Esophagus squamous epithelium (tissue), 5 donors: ENCODE measurements at places on chromosomes 7 and 10.
A peak's percentile ranks its signal among the peaks of the same experiment; 100 is the strongest.

DNA sequence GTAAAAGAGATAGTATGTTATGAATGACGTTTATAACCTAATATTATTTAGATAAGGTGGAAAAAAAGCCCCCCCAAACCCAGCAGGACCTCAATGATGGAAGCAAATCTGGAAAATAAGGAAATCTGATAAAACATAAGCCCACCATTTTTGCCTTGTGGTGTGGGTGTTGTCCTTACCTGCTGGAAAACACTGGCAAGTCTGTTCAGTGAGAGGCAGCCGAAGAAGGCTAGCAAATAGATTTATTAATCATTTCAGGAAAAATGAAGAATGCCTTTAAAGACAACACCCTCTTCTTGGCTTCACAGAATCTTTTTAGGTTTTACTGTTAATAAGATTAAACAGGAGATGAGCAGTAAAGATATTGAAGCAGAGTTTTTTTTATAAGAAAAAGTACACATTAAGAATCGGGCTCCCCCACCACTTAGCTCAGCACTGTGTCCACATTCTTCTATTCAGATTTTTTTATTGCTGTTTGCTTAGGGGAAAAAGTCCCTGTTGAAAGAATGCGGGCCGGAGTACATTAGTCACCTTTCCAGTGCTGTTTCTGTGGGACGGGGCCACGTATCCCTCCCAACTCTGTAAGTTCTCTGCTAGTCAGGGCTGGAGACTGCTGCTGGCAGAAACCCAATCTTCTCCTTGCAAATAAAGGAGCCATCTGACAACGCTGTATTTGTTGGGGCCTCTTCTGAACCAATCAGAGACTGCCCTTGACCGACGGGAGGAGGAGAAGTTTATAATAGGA, 104.1 kb downstream of the EVX1 start:
- DNase-seq: no peak
- H3K4me3 ChIP-seq: no peak overlapping the region
- no peak overlapping the region for H3K27ac ChIP-seq
- no peaks in the 10 kb centered on the region for H3K4me1 ChIP-seq
- no peaks in the 10 kb centered on the region for H3K36me3 ChIP-seq

DNA sequence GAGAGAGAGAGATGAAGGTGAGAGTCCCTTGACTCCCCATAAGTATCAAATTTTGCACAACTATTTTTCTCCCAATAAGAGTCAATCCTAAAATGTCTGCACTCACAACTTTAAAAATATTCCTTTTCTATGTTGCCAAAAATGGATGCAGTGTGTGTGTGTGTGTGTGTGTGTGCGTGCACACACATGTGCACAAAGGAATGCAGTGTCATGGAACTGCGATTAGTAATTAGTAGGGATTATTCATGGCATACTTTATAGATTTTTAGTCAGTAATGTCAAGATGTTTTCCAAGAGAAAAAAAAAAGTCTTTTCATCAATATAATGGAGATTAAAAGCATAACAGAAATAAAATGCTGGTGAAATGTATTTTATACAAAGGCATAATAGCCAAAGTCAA, 179.1 kb upstream of the LRRTM3 start:
- no peak for DNase-seq
- H3K4me1 ChIP-seq: no peaks in the 10 kb centered on the region
- no peak overlapping the region for H3K4me3 ChIP-seq
- no peaks in the 10 kb centered on the region for H3K27me3 ChIP-seq
- H3K27ac ChIP-seq: no peak overlapping the region

DNA sequence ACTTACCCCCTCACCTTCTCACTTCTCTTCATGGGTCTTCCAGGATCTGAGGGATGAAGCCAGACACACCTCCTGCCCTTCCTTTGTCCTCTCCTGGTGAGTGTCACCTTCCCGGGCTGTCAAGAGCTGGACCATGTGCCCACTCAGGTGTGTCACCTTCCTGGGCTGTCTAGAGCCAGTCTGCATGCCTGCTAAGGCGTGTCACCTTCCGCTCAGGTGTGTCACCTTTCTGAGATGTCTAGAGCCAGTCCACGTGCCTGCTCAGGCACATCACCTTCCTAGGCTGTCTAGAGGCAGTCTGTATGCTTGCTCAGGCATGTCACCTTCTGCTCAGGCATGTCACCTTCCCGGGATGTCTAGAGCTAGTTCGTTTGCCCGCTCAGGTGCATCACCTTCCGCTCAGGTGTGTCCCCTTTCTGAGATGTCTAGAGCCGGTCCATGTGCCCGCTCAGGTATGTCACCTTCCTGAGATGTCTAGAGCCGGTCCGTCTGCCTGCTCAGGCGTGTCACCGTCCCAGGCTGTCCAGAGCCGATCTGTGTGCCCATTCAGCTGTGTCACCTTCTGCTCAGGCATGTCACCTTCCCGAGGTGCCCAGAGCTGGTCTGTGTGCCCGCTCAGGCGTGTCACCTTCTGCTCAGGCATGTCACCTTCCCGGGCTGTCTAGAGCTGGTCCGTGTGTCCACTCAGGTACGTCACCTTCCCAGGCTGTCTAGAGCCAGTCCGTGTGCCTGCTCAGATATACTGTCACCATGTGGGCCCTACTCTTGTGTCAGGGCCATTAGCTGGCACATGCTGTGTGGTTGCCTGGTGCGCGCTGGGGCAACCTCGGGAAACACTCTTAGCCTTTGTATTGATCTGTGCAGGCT, 245.3 kb downstream of the EBF3 start:
- DNase-seq: no peak
- H3K27ac ChIP-seq: no peak overlapping the region
- no peaks in the 10 kb centered on the region for H3K27me3 ChIP-seq
- H3K36me3 ChIP-seq: no peaks in the 10 kb centered on the region
- H3K4me1 ChIP-seq: no peaks in the 10 kb centered on the region

GRCh38 chr7:42222891-42223290, 14.1 kb downstream of the GLI3 start:
- H3K4me3 ChIP-seq: no peak overlapping the region
- peaks cover 4% of the 10 kb centered on the region for H3K4me1 ChIP-seq
- H3K36me3 ChIP-seq: no peaks in the 10 kb centered on the region
- no peak overlapping the region for H3K27ac ChIP-seq

DNA sequence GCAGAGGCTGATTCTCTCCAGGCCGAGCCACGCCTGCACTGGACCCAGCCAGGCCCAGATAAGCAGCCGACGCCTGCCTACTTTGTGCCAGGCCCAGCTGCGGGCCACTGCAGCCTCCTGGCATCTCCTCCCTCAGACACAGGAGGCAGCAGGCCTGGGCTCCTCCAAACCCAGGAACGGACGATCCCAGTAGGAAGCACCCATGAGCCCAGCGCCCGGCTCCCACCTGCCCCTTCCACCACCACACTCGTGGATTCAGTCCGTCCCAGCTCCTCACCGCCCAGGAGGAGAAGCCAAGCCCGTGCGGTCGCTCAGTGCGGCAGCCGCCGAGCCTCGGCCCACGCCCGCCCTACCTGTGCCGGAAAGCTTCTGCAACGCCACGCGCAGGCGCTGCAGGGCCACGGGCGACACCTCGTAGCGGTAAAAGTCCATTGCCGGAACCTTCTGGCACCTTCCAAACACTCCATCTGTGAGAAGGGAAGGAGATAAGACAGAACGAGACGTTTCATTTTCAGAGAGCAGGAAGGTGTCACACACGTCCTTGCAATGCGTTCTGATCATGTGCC, 271.1 kb downstream of the PTPRN2 start:
- no peaks in the 10 kb centered on the region for H3K27me3 ChIP-seq
- H3K27ac ChIP-seq: no peak overlapping the region
- no peaks in the 10 kb centered on the region for H3K36me3 ChIP-seq
- H3K4me3 ChIP-seq: no peak overlapping the region
- no peaks in the 10 kb centered on the region for H3K4me1 ChIP-seq

DNA sequence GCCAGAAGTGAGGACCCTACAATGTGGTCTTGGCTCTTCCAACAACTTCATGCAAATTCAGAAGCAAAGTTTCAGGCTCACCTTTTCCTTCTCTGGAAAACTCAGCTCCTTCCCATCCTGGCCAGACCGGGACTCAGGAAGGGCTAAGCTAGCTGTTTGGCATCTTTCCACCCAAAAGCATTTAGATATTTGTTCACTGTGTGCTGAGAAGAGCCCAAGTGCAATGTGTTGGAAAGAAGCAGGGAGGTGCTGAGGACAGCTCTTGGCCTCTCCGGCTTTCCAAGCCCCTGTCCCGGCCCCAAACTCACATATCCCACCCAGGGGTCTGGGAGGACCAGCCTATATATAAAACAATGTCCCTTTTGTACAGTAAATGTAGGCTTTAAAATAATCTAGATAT, 44.5 kb downstream of the MKI67 start:
- peaks cover 13% of the 10 kb centered on the region for H3K36me3 ChIP-seq
- H3K27ac ChIP-seq: no peak overlapping the region
- H3K4me3 ChIP-seq: no peak overlapping the region
- no peaks in the 10 kb centered on the region for H3K4me1 ChIP-seq
- no peaks in the 10 kb centered on the region for H3K27me3 ChIP-seq
- DNase-seq: no peak

DNA sequence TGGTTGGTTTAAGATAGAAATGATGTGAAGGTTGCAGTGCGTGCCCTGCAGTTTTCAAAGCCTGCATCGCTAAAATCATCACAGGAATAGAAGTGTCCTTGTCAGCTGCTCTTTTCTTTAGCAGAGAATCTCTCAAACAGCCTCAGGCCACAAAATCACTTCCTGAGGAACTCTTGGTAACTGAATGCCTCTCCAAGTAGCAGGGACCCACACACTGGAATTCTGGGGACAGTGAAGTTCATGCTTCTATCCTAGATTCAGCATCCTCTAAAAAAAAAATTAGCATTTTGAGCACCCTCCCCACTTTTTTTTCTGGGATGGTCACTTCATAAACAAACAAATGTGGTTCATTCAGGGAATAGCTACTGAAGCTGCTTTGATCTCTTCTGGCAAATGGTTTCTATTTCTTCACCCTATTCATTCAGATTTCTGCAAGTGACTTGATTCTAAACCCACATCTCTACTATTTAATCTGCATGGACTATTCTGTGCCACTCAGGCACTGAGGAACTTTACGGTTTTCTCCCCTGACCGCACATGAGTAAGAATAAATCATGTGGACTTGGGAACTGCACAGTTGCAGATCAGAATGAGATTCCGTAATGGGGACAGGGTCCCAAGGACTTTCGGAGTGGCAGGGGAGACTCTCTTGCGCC, 306.9 kb downstream of the FRMD4A start:
- H3K4me3 ChIP-seq: peak overlapping the region; percentile 17
- no peaks in the 10 kb centered on the region for H3K27me3 ChIP-seq
- DNase-seq: no peak
- H3K4me1 ChIP-seq: peaks cover 7% of the 10 kb centered on the region
- H3K36me3 ChIP-seq: no peaks in the 10 kb centered on the region

GRCh38 chr10:101221549-101221948, 7.7 kb downstream of the LBX1 start:
- H3K4me3 ChIP-seq: no peak overlapping the region
- H3K27me3 ChIP-seq: peaks cover 64% of the 10 kb centered on the region
- no peaks in the 10 kb centered on the region for H3K36me3 ChIP-seq
- H3K27ac ChIP-seq: no peak overlapping the region
